ENCODE measurements at places on chromosomes 6 and 20. TPM values are rescaled to one million over a fixed set of nuclear protein-coding genes. Genes with fewer than 3 reads are reported as not detected.

The ZBP1 gene
- 0.31 TPM for total RNA-seq

The SAMD5 gene
- 27.9 TPM for total RNA-seq

The SLC22A2 gene
- total RNA-seq: 0.99 TPM

The PRDM1 gene
- total RNA-seq: 4.1 TPM

The MAS1 gene
- 0.39 TPM for total RNA-seq

DNA sequence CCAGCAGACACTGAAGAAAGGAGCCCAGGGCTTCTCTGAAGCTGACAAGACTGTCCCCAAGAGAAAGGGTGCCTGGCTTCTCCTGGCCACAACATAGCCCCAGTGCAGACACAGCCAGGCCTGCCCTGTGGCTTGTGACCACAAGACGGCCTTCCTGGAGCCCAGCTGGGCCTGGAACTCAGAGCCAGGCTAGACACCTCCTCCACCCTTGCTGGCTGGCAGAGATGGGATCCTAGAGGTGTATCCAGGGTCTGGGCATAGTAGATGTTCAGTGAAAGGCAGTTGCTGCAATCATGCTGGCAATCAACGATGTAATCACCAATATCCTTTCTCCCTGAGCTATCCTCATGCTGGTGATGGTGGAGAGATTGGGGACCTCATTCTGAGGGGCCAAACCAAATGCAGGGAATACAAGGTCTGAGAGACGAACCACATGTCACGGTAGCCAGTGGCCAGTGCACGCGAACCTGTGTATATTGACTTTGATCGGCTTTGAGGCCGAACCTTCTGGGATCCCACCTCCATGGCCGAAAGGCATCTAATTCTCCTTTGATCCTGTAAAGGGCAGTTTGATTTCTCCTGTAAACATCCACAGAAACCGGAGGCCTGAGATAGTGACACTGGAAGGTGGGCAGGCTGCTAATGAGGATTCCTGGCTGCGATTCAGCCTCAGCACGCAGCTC is 115.2 kb downstream of the PSMB1 start:
- no peak overlapping the region for H3K27ac ChIP-seq
- no peaks in the 10 kb centered on the region for H3K4me1 ChIP-seq
- no peak overlapping the region for H3K4me3 ChIP-seq
- H3K36me3 ChIP-seq: no peaks in the 10 kb centered on the region

DNA sequence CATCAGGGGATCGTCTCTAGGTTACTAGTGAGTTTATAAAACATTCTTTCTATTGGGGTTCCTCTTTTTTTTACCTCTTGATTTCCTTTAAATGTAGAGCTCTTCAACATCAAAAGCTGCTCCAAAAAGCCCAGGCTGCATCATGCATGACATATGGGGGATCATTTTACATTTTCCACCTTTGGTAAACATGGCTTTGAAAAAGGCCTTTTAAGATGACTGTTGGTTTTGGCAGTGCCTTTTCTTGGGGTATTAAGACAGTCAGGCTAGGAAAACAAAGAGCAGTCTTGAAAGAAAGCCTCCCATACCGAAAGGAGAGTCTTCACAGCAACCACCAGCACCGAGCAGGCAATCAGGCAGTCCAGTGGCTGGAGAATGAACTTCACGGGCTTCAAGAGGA is 73.2 kb downstream of the NPEPL1 start:
- no peak overlapping the region for H3K27ac ChIP-seq
- H3K36me3 ChIP-seq: no peaks in the 10 kb centered on the region
- no peaks in the 10 kb centered on the region for H3K4me1 ChIP-seq
- H3K27me3 ChIP-seq: no peaks in the 10 kb centered on the region

DNA sequence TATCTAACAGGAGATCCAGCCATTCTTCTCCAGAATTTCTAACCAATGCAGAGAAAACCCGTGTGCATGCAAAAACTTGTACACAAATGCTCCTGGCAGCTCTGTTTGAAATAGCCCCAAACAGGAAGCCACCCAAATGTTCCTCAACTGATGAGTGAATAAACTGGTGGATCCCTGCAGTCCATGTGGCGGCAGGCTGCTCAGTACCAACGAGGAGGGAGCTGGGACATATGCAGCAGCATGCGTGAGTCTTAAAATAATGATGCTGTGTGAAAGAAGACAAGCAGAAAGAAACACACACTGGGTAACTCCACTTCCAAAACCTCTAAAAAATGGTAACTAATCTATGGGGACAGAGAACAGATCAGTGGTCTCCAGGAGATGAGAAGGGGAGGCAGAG is 542.1 kb upstream of the AGPAT4 start:
- H3K27me3 ChIP-seq: no peaks in the 10 kb centered on the region
- H3K27ac ChIP-seq: no peak overlapping the region
- no peak overlapping the region for H3K4me3 ChIP-seq

- DNase-seq: no peak
- H3K36me3 ChIP-seq: no peaks in the 10 kb centered on the region
- H3K27me3 ChIP-seq: no peaks in the 10 kb centered on the region
- no peak overlapping the region for H3K27ac ChIP-seq
- H3K4me1 ChIP-seq: no peaks in the 10 kb centered on the region
- no peak overlapping the region for H3K4me3 ChIP-seq
Measured at GRCh38 chr6:169233181-169233580, 20.5 kb downstream of the THBS2 start.

DNA sequence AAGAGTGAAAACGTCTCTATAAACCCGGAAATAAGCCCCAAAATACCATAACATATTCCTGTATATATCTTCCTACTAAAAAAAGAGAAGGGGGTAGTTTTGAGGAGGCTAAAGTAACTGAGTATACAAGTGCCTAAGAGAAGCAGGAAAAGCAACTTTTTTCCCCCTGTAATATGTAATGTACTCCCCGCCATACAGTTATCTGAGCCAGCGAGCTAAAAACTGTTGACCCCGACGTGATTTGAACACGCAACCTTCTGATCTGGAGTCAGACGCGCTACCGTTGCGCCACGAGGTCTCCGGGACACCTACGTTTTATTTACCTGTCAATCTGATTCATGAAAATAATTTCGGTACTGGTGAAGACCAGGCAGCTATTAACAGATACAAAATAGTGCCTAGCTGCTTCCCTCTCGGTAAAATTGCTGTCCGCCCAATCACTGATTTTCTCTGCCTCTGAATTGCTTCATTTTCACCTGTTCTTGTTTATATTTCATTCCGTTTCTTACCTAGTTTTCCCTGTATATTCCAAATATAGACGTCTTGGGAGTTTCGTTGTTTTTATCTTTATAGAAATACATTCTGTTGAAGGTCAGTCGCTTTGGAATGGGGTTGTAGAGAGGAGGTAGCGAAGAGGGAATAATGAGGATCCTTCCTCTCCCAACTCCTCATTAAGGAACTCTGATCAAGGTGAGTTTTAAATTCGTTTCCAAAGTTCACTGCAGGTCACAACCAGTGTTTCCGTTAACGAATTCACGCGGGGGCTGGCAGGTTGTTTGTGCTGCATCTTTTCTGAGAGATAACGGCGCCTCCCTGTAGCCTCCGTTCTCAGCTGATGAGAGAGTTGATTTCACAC is 33.6 kb upstream of the BTN3A2 start:
- DNase-seq: no peak
- peak overlapping the region; percentile 36 for H3K4me3 ChIP-seq
- no peak overlapping the region for H3K27ac ChIP-seq
- H3K27me3 ChIP-seq: peaks cover 7% of the 10 kb centered on the region

DNA sequence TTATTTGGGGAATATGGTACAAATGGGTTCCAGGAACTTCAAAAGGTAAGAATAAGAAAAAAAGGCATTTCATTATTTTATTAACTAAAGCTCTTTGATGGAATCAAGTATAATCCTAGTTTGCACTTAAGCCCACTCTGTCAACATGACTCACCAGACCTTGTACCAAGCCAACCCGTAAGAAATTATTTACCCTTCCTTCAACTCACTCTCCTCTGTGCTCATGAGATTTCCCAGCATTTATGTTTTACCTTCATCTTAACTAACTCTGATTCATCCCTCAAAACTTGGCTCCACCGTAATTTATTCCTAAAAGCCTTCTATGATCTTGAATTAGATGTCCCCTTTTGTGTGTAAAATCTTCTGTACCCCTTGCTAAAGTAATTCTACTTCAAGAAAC is 308.7 kb downstream of the PKHD1 start:
- no peak overlapping the region for H3K27ac ChIP-seq
- H3K4me1 ChIP-seq: no peaks in the 10 kb centered on the region
- no peak overlapping the region for H3K4me3 ChIP-seq
- no peaks in the 10 kb centered on the region for H3K36me3 ChIP-seq

GRCh38 chr6:37809197-37809543 is 10.4 kb upstream of the ZFAND3 start:
- no peaks in the 10 kb centered on the region for H3K36me3 ChIP-seq
- no peaks in the 10 kb centered on the region for H3K27me3 ChIP-seq
- H3K4me3 ChIP-seq: no peak overlapping the region
- no peak overlapping the region for H3K27ac ChIP-seq
- H3K4me1 ChIP-seq: peaks cover 3% of the 10 kb centered on the region
- peak; percentile 44 for DNase-seq

GRCh38 chr6:28775405-28776129 is 148.2 kb downstream of the TRIM27 start:
- H3K4me1 ChIP-seq: no peaks in the 10 kb centered on the region
- no peak overlapping the region for H3K27ac ChIP-seq
- DNase-seq: no peak
- H3K36me3 ChIP-seq: no peaks in the 10 kb centered on the region

GRCh38 chr20:63417738-63418120 is 54.7 kb downstream of the KCNQ2 start:
- H3K4me1 ChIP-seq: no peaks in the 10 kb centered on the region
- H3K27me3 ChIP-seq: no peaks in the 10 kb centered on the region
- no peak for DNase-seq
- H3K4me3 ChIP-seq: no peak overlapping the region
- H3K27ac ChIP-seq: no peak overlapping the region

DNA sequence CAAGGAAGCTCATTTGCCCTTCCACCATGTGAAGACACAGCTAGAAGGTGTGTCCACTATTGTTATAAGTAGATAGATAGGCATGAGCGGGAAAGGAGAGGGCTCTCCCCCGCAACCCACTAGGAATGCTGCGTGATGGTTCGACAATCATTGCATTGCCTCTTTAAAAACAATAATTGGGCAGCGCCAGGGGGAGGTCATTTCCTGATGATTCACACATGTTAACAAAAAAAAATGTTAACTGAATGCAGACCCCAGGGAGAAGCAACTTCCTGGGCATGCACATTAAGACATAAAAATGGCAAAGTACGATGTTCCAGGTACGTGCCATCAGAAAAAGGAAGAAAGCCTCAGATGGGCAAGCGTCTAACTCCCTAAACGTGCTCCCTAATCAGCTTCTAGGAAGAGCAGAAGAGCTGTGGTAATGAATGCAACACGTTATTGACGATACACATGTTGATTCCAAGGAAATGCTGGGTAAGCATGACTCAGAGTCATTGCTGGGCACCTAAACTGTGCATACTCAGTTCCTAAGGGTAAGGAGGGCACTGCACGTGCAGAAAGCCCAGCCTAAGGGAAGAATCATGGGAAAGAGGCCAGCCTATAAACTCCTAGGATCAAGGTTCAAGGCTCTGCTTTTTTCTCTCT is 113.7 kb downstream of the FAM217A start:
- no peak overlapping the region for H3K27ac ChIP-seq
- no peaks in the 10 kb centered on the region for H3K27me3 ChIP-seq
- no peak overlapping the region for H3K4me3 ChIP-seq
- H3K4me1 ChIP-seq: no peaks in the 10 kb centered on the region

GRCh38 chr6:151614630-151615029 is 120.8 kb downstream of the CCDC170 start:
- no peaks in the 10 kb centered on the region for H3K4me1 ChIP-seq
- H3K27ac ChIP-seq: no peak overlapping the region
- no peaks in the 10 kb centered on the region for H3K27me3 ChIP-seq
- no peak for DNase-seq
- no peaks in the 10 kb centered on the region for H3K36me3 ChIP-seq

GRCh38 chr20:17419479-17420041 is 111.6 kb downstream of the BFSP1 start:
- H3K36me3 ChIP-seq: no peaks in the 10 kb centered on the region
- DNase-seq: no peak
- no peak overlapping the region for H3K27ac ChIP-seq

DNA sequence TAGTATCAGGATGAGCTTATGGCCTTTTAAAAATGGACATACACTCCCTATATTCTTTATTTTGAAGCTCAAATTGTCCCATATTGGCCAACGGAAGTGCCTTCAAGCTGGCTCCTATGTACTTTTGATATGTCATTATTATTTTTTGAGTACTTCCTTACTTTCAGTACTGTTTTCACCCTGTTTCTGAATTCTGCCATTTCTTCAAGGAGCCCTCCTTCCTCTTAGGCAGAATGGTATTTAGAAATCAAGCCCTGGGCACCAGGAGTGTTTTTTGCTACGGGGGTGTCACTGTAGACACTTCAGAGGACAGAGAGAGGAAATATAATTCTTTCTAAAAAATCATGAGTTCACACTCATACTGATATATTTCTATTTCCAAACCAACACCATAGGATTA is 5.5 kb upstream of the MYLK4 start:
- DNase-seq: no peak
- no peak overlapping the region for H3K27ac ChIP-seq
- H3K4me3 ChIP-seq: no peak overlapping the region
- H3K36me3 ChIP-seq: no peaks in the 10 kb centered on the region
- H3K4me1 ChIP-seq: peaks cover 5% of the 10 kb centered on the region

- no peak overlapping the region for H3K27ac ChIP-seq
- H3K4me1 ChIP-seq: peaks cover 5% of the 10 kb centered on the region
- H3K27me3 ChIP-seq: no peaks in the 10 kb centered on the region
- H3K4me3 ChIP-seq: no peak overlapping the region
Measured at GRCh38 chr6:136991646-136992045, 53.1 kb downstream of the IL20RA start.

- DNase-seq: no peak
- peak overlapping the region; percentile 62 for H3K27ac ChIP-seq
- no peak overlapping the region for H3K4me3 ChIP-seq
Measured at GRCh38 chr6:42627044-42627443, 63.2 kb downstream of the UBR2 start.

- no peaks in the 10 kb centered on the region for H3K27me3 ChIP-seq
- H3K36me3 ChIP-seq: no peaks in the 10 kb centered on the region
- no peaks in the 10 kb centered on the region for H3K4me1 ChIP-seq
- no peak for DNase-seq
Measured at GRCh38 chr6:53378208-53378607, 29.5 kb upstream of the ELOVL5 start.

DNA sequence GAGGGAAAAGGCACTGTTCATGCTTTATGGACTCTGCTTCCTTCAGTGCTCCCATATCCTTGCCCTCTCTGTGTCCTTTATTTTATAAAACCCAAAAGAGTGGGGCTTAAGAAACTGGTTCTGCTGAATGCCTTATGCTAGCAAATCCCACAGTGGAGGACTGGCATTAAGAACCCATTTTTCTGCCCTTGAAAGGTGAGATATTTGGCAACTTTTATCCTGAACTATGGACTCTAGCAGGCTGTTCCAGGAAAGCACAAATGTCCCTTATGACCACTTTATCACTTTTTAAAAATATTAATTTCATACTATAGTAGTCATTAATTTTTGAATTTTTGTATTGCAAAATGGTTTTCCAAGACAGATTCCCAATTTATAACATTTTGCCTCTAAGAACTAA is 93.3 kb downstream of the ADAT2 start:
- H3K36me3 ChIP-seq: no peaks in the 10 kb centered on the region
- H3K4me1 ChIP-seq: no peaks in the 10 kb centered on the region
- no peak for DNase-seq
- H3K4me3 ChIP-seq: no peak overlapping the region
- H3K27me3 ChIP-seq: no peaks in the 10 kb centered on the region

- peak; percentile 18 for DNase-seq
- no peaks in the 10 kb centered on the region for H3K36me3 ChIP-seq
- H3K4me1 ChIP-seq: peaks cover 4% of the 10 kb centered on the region
- H3K27me3 ChIP-seq: no peaks in the 10 kb centered on the region
- no peak overlapping the region for H3K4me3 ChIP-seq
Measured at GRCh38 chr6:21885532-21886114, 292.1 kb downstream of the SOX4 start.
